ENCODE measurements at places on chromosomes 5 and 9.
A peak's percentile ranks its signal among the peaks of the same experiment; 100 is the strongest.

DNA sequence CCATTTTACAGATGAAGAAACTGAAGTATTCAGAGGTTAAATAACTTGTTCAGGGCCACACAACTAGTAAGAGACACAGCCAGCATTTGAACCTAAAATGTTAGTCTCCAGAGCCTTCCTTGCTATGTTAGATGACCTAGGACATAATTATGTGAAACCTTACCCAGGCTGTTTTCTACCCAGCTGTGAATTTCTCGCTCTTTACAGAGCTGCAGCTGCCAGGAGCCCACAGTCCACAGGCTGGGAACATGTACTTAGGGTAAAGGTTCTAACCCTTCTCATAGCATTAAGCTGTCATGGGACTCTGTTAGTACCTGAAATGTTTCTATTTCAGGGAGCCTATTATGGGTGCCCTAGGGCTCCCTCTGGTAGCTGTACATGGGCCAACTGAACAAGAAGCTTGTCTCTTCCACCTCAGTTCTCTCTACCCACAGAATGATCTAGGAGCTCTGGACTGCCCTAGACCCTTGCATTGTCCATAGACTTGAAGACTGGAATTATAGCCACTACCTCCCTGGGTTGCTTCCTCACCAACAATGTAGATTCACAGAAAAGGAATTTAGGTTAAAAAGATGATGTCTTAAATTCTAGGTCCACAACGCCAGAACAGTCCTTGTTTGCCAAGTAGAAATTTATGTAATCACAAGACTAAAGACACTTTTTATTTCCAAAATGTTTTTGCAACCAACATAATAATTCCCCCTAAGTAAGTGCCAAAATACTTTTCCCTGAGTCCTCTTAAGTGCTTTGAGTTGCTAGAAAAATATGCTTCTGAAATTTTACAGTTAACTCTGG, 262.9 kb downstream of the PIK3R1 start:
- DNase-seq: no peak

- no peak for DNase-seq
These were observed 111.0 kb downstream of the COL5A1 start for GRCh38 chr9:134752471-134753168.

- DNase-seq: no peak
These were observed 19.8 kb upstream of the IQGAP2 start for GRCh38 chr5:76383126-76383832.

GRCh38 chr9:37979844-37980243, 75.9 kb upstream of the SLC25A51 start:
- DNase-seq: no peak

GRCh38 chr9:114126247-114127060, 27.4 kb upstream of the KIF12 start:
- no peak for DNase-seq

- DNase-seq: no peak
These were observed 966 bp downstream of the SNX2 start for GRCh38 chr5:122775550-122776542.

DNA sequence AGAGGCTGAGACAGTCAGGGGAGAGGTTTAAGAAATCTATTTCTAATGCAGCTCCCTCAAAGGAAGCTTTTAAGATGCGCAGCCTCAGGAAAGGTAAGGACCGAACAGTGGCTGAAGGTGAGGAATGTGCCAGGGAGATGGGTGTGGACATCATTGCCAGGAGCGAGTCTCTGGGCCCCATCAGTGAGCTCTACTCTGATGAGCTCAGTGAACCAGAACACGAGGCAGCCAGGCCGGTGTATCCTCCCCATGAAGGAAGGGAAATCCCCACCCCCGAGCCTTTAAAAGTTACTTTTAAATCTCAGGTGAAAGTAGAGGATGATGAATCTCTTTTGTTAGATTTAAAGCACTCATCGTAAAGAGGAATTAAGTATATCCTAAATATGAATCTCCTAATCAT, 8.2 kb downstream of the CAVIN4 start:
- no peak for DNase-seq

- DNase-seq: no peak
These were observed 25.4 kb downstream of the BOD1 start for GRCh38 chr5:173591056-173591514.

DNA sequence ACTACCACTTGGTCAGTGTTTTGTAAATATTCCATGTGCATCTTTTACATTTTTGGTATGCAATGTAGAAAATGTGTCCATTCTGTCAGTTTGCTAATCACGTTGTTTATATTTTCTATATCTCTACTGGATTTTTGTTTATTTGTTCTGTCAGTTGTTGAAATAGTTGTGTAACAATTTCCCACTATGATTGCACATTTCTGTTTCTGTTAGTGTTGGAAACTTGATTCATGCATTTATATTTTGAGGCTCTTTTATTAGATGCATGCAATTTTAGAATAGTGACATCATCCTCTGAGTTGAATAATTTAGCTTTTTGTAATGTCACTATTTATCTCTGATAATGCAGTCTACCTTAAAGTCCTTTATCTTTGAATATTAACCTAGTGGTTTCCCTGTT, 25.8 kb upstream of the LECT2 start:
- no peak for DNase-seq

DNA sequence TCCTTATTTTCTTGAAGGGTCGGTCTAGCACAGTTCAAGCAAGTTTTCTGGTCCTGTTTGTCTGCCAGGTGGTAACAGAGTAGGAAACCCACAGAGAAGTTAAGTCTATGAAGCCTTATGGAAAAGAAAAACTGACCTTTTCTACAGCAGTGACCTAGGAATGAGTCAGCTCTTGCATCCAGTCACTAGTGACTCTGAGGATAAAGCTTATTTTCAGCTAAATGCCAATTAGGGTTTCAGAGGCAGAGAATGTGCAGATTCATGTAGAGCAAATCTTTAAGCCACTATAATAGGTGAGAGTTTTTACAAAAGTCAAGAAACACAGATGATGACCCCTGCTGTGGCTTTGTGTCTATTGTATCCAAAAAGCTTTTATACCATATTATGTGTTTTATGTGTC, 100.7 kb downstream of the CWC27 start:
- DNase-seq: no peak

DNA sequence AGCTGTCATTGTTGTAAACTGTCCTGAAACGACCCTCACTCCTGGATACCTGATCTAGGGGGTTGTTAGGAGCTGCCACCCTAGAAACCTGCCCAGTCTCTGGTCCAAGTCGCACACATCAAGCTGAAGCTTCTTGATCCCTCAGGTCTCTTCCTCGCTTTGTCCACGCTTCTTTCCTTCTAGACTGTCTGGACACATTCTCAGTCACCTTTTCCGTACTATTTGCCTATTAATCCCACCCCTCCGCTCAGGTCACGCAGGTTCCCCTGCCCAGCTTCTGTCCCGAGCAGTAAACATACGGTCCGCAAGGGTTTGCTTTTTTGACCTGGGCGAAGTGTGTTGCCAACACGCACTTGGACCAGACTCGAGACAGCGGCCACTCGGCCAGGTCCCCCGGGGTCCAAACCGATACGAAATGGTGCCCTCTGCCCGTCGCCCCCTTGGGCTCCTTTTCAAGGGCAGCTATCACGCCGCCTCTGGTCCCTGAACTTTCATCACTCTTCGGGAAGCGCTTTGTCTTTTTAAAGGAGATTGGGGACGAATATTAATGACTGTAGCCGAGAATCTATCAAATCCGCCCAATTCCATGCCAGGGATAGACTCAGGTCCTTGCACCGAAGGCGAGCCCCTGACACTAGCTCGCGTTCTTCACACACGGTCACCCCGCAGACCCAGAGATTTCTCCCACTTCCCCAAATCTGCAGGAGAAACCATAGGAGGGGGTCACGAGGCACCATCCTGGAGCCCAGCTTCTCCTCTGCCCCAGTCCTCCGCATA, 814 bp downstream of the PLCXD3 start:
- no peak for DNase-seq

DNA sequence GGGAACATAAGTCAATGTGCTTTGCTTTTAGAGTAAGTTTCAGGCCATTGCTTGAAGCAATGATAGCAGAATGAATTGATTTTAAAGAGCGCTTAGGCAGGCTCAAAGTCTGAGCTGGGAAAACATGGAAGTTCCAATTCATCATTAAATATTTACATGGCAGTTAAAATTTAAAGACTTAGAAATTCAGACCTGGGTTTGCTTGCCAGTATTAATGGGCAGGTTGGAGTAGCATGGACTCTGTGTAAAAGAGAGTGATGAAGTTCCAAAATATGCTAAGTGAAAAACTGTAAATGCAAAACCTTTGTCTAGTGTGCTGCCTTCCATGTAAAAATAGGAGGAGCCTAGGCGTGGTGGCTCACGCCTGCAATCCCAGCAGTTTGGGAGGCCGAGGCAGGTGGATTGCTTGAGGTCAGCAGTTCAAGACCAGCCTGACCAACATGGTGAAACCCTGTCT, 48.3 kb upstream of the PIK3R1 start:
- DNase-seq: no peak

GRCh38 chr5:40599676-40600075, 80.0 kb upstream of the PTGER4 start:
- no peak for DNase-seq

- no peak for DNase-seq
These were observed 2.7 kb downstream of the RFESD start for GRCh38 chr5:95649274-95649673.

DNA sequence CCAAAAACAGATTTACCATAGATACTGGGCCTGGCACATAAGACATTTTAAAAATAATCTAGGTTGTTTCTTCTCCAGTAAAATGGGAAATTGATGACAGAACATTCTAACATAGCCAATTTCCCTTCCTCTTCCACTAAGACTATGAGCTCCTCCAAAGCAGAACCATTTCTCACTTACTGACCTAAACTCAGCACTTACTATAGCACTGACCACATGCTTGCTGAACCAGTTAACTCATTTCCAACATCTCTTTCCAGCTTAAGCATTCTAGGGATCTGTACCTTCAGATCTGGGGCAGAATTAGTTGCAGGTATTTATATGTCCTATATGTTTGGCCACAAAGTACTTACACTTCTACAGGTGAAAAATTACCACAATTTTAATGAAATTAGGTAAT, 58.9 kb downstream of the TTC39B start:
- no peak for DNase-seq

- no peak for DNase-seq
These were observed at the start of gene CTXN3 for GRCh38 chr5:127649018-127649439. Gene CTXN3, plus strand, starts transcription at chr5:127649082. Its CDS starts 8,440 bp downstream, at chr5:127657522.

GRCh38 chr5:3362606-3362910, 233.1 kb upstream of the IRX1 start:
- DNase-seq: no peak

GRCh38 chr5:175872287-175873087, 1.1 kb downstream of the CPLX2 start:
- peak; percentile 33 for DNase-seq

DNA sequence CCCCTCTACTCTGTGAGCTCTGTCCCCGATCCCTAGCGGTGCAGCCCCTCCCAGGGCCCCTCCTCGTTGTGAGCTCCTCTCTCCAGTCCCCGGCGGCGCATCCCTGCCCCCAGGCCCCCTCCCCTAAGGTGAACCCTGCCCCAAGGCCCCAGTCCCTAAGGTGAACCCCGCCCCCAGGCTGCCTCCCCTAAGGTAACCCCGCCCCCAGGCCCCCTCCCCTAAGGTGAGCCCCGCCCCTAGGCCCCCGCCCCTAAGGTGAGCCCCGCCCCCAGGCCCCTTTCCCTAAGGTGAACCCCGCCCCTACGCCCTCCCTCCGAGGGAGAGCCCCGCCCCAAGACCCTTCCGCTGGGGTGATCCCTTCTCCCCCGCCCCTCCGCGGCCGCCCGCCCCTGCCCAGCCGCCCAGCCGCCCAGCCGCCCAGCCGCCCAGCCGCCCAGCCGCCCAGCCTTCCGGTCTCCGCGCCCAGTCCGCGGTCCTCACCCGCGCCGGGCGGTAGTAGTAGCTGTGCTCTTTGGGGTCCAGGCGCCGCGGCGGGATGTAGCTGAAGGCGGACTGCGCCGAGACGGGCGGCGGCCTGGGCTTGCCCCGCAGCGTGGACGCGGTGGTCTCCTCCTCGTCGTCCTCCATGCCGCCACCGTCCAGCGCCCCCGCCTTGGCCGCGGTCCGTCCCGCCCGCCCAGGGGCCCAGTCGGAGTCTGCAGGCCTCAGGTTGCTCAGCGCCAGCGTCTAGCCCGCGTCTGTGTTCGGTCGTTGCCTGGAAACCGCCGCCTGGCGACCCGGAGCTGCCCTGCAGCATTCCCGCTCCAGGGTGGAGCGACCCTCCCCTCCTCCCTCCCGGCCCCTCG, at the start of gene CFAP90:
CFAP90 (minus strand) TSS at position 739 of the 845 bp plus-strand sequence; CDS start at position 627, 112 bp downstream.
- DNase-seq: peak; percentile 31

- DNase-seq: no peak
These were observed 261.7 kb downstream of the CDH12 start for GRCh38 chr5:22591461-22591860.

DNA sequence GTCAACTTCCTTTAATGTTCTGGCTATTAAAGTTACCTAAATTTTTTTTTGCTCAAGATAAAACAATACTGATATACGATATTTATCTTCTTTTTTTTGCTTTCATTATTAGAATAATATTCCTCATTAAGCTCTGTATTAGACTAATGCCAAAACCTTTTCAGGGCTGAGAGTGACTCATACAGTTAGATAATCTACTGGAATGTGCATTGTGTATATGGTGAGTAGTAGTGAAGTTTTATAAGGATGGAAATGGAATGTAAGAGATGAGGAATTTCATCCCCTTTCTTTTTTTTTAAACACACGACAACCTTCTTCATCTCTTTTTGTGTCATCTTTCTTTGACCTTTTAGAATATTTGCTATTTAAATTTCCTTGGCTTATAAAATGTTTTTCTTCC, 268.6 kb downstream of the ISL1 start:
- no peak for DNase-seq

- peak; percentile 66 for DNase-seq
These were observed 6.3 kb upstream of the GARIN3 start for GRCh38 chr5:157172403-157172802.

DNA sequence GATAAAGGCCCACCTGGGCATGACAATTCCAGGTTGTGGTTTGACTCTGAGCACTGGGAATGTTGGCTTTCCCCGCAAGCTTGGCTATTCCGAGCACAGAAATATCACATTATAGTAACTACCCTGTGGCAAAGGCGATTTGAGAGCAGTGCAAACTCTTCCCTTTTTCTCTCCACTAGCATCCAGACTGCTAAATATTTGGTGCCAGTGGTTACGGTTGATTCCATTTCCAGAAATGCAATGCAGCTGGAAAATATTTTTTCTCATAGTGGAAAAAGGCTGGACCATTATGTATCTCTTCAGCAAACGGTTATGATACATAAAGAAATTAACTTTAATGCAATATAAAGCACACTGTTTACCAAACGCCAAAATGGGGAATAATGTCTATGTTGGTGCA, 158.0 kb downstream of the ENC1 start:
- DNase-seq: no peak

- DNase-seq: no peak
These were observed 223.5 kb upstream of the TNC start for GRCh38 chr9:115341426-115341825.

All from NCI-H526 treated with DMSO at 0.1 percent for 48 hours (cell line).